ENCODE measurements at places on chromosomes 3 and 15.

DNA sequence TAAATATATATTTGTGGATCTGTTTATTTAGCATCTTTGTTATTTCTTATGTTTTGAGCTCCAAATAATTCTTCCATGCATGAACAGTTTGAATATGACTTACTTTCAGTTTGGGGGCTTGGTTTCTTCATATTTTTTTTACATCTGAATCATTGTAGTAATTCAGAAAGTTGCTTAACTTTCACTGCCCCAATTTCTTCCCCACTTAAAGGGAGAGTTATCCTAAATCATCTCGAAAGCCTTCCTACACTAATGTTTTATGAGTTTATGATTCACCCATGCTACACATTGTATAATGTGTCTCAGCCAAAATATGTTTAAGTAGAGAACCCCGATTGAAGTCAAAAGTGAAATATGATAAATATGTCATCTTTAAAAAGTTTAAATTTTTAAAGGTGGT lies 47.8 kb downstream of the SPRED1 start:
- peak; percentile 58 for ATAC-seq

- no peak for ATAC-seq
These were observed 38.8 kb downstream of the GADL1 start for GRCh38 chr3:30855400-30856292.

GRCh38 chr3:61507946-61508345 lies 53.4 kb upstream of the PTPRG start:
- no peak for ATAC-seq

DNA sequence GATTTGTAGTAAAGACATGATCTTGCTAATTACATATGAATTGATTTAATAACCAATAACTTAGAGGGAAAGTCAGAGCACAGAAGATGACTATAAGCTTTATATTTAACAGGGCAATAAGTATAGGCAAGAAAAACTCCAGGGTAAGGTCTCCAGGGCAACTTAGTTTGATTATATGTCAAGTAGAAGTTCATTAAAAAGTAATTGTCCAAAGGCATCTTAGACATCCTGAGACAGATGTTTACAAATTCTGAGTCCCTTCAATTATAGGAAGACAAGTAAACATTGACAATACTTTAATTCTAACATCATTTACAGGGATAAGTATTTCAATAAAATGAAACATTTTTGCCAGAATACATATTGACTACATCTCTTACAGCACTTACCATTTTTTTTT lies 416.0 kb downstream of the RAP2B start:
- ATAC-seq = no peak

DNA sequence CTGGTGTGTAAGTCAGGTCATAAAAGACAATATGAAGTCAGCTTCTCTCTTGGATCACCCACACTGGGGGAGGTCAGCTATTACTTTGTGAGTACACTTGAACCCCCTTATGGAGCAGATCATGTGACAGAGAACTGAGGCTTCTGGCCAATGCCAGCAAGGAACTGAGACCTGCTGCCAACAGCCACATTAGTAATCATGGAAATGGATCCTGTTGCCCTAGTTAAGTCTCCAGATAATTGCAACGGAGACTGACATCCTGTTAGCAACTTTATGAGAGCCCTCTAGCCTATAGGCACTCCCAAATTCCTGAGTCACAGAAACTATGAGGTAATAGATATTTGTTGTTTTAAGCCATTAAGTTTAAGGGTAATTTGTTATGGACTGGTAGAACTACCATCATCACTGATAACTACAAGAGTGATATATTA lies 110.4 kb upstream of the GMNC start:
- ATAC-seq = no peak

GRCh38 chr3:119695480-119695879 lies 7.3 kb upstream of the CFAP91 start:
- ATAC-seq = no peak

- ATAC-seq = no peak
These were observed 18.8 kb upstream of the VGLL4 start for GRCh38 chr3:11662392-11662990.

GRCh38 chr15:93143186-93143585 lies 54.2 kb upstream of the RGMA start:
- ATAC-seq = no peak
